Stimulated activated naive CD8-positive, alpha-beta T cell treated with anti-CD3 and anti-CD28 coated beads, Interleukin-15, Interleukin-2, amounts not matched to agents 100 U/mL and 50 U/mL, for 24 hours (primary cell): ENCODE measurements at places on chromosomes 4 and X.

GRCh38 chr4:3681191-3681590, 85.0 kb upstream of the ADRA2C start:
- DNase-seq = no peak

GRCh38 chrX:48992341-48992740, 9.7 kb downstream of the GRIPAP1 start:
- no peak for DNase-seq

GRCh38 chr4:24805067-24805466, 9.7 kb downstream of the SOD3 start:
- DNase-seq = no peak

GRCh38 chr4:73721909-73722308, 18.5 kb upstream of the CXCL8 start:
- no peak for DNase-seq

DNA sequence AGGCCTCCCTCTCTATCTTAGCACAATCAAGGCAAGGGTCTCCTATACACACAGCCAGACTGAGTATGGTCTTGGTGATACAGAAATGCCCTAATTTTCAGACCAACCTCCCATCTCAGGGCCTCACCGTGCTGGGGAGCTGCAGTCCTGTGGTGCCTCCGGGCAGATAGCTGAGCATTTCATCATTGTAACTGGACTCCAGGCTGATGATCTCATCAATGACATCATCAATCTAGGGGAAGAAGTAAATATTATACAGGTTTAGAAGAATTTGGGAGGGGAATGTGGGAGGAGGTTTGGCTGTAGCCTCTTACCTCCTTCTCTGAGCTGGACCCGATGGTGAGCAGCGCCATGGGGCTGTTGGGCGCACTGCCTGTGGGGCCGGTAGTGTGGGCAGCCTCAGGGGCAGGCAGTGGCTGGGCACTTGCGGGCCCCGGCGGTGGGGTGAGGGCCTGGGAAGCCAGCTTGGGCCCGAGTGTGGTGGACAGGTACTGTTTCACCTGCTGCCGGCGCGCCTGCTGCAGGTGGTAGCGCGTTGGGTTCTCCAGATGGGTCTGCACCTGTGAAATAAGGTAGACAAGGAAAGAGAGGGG, 5.2 kb downstream of the TFE3 start:
- no peak for DNase-seq

GRCh38 chr4:164379694-164380093, 374.2 kb upstream of the SMIM31 start:
- DNase-seq = no peak

DNA sequence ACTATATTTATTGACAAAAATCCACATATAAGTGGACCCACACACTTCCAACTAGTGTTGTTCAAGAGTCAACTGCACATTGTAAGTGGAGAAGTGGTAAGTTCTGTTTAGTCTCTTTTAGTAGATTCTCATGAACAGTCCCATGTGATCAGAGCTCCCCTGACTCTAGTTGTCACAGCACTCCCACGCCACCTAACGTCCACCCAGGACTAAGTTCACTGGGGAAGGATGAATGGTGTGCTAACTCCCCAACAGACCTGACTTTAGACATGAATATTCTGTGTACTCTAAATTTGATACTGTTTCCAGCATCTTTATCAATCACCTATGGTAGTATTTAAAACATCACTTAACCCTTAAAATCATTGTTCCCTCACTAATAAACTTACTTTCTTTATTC, 59.8 kb downstream of the PACRGL start:
- no peak for DNase-seq

- DNase-seq = no peak
These were observed 1048.7 kb upstream of the PRKX start for GRCh38 chrX:4762196-4762595.
